ENCODE measurements at places on chromosomes 12 and 14.
A peak's percentile ranks its signal among the peaks of the same experiment; 100 is the strongest.

GRCh38 chr12:68306564-68306963 is 25.6 kb downstream of the MDM1 start:
- no peak for DNase-seq

GRCh38 chr12:99670635-99671034 is 23.1 kb downstream of the GARIN6 start:
- no peak for DNase-seq

GRCh38 chr14:102694530-102695166 is 82.6 kb upstream of the TRAF3 start:
- peak; percentile 67 for DNase-seq

GRCh38 chr14:68894802-68895703 is 84.0 kb downstream of the ACTN1 start:
- peak; percentile 76 for DNase-seq

GRCh38 chr14:24251880-24252288 is 9.5 kb upstream of the TINF2 start:
- DNase-seq: peak; percentile 79

GRCh38 chr12:54240971-54241588 is 38.8 kb downstream of the CBX5 start:
- no peak for DNase-seq

DNA sequence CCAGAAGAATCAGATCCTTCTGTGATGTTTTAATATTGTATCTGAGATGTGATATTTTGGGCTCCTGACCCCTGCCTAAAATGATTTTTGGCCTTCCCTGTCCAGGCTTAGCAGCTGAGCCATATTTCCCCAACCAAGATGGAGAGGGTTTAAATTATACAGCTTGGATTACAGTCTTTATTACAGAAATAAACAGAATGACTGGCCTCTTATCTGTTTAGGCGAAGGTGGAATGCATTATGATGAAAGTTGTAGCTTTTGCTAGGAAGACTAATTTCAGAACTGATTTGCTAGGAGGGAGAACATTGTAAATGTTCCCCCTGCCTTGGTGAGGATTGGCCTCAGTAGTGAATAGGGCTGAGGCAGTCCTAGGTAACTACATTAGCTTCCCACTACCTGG is 23.3 kb downstream of the BMAL2 start:
- DNase-seq: no peak

- no peak for DNase-seq
Measured at GRCh38 chr12:6929466-6930452, 2.0 kb downstream of the ATN1 start.

DNA sequence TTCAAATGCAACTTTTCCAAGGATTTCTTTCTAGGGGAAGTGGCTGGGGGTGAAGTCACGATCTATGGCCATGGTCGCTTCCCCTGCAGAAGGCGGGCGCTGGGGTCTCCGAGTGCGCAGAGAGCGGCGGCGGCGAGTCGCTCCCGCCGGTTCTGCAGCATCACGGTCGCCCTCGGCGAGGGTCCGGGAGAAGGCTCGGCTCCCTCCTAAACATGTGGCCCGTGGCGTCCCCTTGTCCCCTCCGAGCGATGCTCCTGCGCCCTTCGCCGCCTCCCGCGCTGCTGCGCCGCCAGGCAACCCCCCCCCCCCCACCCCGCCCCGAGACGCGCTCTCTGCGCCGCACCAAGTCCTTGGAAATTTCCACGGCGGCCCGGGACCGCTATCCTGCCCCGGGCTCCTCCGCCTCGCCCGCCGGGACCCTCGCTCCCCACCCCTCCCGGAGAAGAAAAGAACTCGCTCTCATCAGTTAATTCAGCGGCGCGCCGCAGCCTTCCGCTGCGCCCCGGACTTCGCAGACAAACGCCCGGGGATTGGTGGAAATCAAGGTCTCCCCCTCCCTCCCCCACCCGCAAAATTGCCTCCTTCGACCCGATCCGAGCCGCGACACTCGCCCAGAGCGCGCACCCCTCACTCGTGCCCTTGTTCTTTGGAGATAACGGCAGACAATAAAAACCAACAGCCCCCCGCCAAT is at the start of gene ST8SIA1:
Gene ST8SIA1, minus strand, starts transcription at position 298 of the 691 bp plus-strand sequence. CDS start 475 bp downstream, outside the sequence.
- DNase-seq: peak; percentile 33

DNA sequence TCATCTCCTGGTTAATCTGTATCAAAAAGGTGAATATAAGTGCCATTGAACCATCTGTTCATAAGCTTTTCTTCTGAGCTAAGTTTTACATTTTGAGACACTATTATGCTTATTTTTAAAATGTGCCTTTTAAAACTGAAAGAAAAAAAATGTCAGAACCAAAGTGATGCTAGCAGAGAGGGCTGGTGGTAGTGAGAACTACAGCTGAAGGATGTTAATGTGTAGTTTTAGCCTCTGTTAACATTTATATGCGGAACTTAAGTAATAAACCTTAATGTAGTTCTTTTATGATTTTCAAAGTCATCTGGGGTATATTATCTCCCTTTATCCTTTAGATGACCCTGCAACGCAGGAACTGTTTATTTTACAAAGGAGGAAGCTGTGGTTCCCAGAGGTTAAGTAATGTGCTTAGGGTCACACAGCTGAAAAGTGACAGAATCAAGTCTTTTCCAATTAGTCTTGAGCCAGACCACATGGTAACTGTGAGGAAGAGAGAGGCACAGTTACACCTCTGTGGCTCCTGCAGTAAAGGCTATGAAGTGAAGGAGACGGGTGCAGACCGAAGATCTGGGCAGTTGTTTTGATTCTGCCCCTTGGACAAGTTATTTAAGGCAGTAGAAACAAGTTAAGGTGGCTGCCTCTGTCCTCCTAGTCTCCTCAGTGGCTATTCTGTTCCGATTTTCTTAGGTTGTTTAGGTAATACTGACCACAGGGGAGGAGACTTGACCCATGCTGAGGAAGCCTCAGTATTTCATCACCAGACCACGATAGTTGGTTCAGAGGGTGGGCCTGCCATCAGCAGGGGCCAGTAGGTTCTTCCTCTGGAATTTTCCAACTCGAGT is 23.9 kb downstream of the GNG2 start:
- no peak for DNase-seq
